ENCODE measurements at places on chromosomes 6 and 20.

DNA sequence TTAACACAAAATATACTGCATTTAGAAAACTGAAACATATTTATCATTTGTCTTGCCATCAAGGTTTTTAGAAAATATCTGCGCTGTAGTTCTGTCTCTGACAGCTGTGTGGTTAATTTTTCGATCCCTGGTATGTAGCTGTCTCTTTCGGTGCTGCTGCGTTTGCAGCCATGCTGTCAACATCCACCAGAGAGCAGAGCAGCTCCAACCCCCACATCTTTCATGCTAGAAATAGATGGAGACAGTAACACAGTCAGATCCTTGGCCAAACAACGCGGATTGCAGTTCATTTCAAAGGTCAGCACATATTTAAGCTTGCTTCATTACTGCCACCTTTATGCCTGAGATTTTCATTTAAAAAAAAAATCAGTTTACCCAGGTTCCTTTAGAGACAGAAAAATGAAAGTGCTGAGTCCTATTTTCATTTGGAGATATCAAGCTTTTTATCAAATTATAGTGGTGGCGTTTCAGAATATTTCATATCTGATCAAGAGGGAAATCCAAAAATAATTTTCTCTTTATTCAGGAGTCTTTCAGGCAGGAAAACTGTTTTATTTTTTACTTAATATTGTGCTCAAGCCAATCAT is 157.7 kb upstream of the MMS22L start:
- ATAC-seq: no peak

DNA sequence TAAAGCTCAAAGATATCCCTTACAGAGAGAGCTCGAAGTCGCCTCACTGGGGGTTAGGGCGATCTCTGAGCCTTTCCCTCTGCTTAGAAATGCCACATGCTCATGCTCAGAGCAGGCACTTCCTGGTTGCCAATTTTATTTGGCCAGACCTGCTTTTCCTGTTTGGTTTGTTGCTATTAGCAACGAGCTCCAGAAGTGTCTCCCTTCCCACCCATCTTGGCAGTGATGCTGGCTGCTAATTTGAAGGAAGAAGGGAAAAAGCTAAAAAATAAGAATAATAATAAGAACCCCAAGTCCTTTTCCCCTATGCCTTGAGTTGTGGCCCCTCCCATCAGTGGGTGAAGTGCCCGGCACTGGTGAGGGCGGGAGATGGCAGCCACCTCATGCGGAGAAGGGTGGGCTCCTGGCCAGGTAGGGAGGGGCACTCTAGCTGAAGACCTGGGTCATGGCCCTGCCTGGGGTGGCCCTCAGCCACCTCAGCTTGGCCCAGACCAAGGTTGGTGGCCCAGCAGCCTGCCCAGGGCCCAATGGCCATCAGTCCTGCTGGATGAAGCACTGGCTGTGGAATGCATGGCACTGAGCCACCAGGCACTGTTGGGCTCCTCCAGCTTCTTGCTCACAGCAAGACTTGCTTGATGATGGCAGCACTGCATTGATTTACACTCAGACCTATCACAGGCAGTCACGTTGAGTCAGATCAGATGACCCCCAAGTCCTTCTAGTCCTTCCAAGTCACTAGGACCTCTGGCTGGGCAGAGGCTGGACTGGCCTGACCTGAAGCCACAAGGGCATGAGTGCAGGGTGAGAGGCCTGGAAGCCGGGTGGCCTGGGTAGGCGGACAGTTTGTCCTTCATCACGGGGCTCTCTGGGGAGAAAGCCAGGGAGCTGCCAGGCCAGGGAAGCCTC is 79.0 kb downstream of the SYNJ2 start:
- ATAC-seq: no peak

DNA sequence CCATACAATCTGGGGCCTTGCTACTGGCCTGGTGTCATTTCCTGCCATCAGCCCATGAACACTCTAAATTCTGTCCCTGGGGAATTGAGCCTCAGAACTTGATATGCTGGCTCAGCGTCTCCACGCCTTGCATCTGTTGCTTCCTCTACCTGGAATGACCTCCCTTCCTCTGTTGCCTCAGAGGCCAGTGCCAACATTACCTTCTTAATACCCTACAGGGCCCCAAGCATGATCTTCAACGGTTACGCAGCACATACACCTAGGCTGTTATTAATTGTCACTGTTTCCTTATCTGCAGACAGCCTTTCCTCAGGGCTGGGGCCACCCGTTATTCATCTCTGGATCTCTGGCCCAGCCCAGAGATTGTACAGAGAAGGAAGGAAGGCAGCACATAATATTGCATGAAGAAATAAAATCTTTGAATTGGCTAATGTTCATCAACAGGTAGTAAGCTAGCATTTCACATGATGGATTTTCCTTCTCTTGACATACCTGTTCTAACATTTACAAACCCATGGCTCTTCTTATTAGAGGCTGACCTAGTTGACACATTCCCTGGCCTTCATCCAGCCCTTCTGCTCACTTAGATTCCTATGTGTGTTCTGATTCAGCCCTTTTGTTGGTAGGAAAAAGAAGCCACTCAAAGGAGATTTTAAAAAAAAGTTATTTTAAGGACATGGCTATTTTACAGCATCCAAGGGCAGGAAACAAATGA is 8.4 kb upstream of the RNF182 start:
- ATAC-seq: no peak

DNA sequence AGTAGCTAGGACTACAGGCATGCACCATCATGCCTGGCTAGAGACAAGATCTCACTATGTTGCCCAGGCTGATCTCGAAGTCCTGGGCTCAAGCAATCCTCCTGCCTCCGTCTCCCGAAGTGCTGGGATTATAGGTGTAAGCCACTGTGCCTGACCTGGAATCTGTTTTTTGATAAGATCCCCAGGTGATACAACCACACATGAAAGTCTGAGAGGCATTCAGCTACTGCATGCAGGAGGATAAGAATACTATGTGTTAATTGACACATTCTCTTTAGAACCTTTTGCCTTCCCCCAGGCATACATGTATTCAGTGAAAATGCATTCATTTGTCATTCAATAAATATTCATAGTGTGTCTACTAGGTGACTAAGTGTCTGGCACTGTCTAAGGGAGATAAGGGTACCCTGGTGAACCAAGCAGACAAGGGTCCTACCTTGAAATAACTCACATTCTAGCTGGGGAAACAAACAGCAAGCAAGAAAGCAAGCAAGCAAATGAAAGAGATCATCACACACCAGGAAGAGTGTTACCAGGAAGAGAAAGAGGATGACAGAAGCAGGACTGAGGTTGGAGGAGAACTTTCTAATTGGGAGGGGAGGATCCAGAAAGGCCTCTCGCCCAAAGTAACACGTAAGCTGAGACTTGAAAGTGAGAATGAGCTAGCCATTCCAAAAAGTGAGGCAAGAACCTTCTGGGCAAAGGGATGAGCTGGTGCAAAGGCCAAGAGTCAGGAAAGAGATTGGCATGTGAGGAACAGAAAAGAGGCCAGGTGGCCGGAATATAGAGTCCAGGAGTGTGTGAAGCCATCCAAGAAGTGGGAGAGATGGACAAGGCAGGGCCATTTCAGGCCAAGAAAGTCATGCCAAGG is 6.5 kb downstream of the GFOD1 start:
- no peak for ATAC-seq

- peak; percentile 54 for ATAC-seq
Observed at GRCh38 chr6:127570739-127571389, 6.1 kb upstream of the C6orf58 start.

- no peak for ATAC-seq
Observed at GRCh38 chr20:43983359-43983758, 68.7 kb downstream of the TOX2 start.

GRCh38 chr6:157503018-157503747 is 122.2 kb downstream of the ZDHHC14 start:
- no peak for ATAC-seq

DNA sequence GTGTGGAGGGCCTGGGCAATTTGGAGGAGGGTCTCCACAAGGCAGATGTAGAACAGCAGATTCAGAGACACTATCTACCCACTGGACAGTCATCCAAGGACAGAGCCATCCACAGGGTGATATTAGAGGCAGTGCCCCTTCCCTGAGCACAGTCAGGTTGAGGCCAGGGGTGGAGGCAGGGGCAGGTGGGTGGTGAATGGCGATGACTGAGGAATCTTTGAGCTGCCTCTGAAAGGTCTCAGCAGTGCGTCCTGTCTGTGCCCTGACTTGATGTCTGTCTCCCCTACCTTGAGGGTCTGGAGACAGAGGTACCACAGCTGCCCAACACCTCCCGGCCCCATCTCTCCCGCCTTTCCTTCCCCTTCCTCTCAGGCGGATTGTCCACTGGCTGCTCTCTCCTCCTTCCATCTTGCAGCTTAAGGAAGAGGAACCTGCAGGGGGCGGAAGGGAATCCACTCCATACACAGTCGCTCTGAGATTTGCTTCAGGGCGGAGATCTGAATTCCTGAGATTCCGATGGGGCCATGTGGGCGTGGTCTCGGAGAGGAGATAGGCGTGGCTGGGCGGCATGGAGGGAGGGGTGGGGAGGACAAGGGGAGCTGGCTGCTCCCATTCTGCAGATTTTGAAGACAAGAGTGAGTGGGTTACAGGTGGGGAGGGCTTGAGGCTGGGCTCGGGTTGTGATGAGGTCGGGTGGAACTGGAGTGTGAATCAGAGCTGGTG is 1.7 kb downstream of the MUCL3 start:
- no peak for ATAC-seq

DNA sequence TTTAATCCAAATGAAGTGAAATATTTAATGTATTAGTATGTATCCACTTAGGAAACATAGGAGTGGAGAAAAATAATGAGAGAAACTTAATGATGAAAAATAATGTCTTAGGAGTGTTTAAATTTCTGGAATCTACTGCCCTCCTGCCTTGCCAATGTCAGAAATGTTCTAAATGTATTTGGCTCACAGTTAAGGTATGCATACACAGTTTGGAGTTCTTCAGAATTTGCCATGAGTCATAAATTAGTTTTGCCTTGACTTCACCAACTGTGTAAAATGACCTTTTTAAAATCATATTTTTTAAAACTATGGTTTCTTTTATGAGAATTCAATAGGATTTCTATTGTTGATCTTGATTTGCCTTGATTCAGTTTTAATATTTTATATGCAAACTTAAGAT is 191.7 kb upstream of the HSF2 start:
- ATAC-seq: no peak

DNA sequence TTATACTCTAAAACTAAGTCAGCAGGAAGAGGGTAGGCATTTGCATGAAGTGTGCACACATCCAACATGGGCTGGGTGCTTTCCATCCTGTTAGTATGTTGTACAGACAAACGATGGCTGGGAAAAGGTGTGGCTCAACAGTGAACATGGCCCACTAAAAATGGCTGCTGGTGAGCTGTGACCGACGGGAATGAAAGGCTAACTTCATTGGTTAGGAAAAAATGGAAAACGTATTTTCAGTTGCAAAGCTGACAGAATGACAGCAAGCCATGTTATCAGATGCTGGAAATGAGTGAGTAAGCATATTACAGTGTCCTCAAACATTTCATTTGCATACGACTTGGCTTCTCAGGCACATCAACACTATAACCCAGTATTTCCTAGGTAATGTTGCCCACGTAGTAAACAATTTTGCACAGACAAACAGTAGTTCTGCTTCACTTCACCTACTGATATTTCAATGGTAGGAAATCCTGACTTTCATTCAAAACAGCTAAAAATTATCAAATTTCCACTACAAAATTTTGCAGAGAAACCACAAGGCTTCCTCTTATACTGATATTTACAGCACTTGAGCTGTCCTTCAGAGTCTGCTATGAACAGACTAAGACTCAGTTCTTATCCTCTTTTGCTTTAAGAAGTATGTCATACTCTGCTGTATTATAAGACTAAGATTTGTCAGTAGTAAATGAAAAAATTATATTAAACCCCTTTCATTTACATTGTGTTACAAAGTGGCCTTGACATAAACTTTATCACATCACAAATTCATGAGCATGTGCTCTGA is 98.9 kb downstream of the IRF4 start:
- peak; percentile 77 for ATAC-seq

GRCh38 chr6:114055349-114055748 is 84.4 kb upstream of the HDAC2 start:
- ATAC-seq: no peak

DNA sequence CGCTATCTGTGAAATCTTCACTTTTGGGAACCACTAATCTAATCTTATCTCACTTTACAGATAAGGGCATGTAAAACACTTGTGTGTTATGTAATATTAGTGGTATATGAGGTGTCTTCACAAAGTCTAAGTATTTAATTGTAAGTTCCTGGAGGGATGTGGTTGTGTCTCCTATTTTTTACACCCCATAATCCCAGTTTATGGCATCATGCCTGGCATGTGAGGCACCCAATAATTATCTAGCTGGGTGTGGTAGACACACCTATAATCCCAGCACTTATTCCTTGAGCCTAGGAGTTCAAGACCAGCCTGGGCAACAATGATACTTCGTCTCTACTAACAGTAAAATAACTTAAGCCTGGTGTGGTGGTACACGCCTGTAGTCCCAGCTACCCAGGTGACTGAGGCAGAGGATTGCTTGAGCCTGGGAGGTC is 16.5 kb upstream of the TBCC start:
- ATAC-seq: no peak

DNA sequence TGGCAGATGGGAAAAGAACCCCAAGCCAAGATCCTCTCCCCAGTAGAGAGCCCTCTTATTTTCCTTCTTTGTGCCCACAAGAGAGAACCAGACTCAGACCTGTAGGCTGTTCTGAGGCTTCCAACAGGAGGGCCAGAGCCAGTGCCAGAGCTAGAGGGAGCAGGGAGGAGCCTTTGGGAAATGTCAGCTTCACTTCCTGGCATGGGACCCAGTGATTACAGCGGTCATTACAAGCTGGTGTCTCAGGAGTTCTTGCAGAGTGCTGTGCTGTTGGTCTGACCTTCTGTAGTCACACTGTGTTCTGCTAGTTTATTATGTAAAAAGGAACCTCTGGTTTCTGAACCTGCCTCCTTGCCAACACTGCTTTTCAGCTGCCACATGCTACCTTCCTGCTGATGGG is 38.9 kb downstream of the STK35 start:
- no peak for ATAC-seq

DNA sequence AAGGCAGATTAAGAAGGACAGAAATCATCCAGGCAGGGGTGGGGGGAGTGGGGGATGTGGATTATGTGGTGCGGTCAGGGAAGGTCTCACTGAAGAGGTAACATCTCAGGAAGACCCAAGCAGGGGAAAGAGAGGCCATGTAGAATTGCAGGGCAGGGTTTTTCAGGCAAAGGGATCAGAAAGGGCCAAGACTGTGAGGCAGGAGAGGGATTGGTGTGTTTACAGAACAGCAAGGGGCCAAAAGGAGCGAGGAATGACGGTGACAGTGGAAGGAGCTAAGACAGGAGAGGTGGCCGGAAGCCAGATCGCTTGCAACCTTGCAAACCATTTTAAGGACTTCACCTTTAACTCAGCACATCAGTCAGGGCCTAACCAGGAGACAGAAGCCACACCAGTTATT is 535.4 kb upstream of the JARID2 start:
- no peak for ATAC-seq

- no peak for ATAC-seq
Observed at GRCh38 chr20:41393705-41394066, 27.1 kb upstream of the EMILIN3 start.
